Amniotic stem cell (primary cell): ENCODE measurements at places on chromosomes 7 and 10.

- DNase-seq: no peak
These were observed 78.0 kb downstream of the SAMD9 start for GRCh38 chr7:93039786-93040185.

DNA sequence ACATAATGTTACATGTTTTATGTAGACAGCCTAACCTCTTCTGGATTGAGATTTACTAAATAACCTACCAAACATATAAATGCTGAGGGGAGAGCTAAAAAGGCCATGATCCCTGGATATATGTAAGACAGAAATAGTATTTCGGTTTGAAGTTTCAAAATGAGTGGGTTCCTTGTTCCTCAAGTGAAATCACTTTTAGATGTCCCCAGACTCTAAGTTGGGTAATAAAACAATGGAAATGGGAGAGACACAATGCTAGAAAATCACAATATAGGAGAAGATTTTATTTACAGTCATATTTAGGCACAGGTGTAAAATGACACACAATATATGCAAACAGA, 56.5 kb downstream of the SHTN1 start:
- DNase-seq: no peak

- no peak for DNase-seq
These were observed 2.9 kb downstream of the C10orf90 start for GRCh38 chr10:126667568-126667967.

DNA sequence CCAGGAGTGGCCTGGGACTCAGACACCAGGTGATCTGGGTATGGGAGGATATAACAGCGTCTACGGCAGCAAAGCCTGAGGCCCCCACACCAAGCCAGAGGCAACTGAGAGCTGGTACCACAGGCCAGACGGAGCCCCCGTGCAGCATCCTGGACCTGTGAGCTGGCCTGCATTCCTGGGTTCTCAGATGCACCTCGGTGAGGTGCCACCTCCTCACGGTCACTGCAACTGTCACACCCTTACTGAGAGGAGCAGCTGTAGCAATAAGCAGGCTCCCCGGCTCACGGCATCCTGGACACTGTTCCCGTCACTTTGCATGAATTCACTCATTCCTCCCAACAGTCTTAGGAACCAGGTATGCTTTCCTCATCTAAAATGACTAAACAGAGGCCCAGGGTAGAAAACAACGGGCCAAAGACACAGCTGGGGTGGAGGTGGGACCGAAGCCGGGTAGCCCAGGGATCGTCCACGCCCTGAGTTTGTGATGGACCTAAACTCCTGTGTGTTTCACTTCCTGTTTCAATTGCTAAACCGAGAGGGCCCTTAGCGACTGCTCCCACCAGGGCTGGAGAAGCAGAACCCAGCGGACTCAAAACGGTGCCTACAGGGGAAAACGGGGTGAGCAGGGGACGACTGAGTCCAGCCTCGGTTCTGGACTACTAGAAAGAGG, 98.7 kb downstream of the CTBP2 start:
- no peak for DNase-seq

DNA sequence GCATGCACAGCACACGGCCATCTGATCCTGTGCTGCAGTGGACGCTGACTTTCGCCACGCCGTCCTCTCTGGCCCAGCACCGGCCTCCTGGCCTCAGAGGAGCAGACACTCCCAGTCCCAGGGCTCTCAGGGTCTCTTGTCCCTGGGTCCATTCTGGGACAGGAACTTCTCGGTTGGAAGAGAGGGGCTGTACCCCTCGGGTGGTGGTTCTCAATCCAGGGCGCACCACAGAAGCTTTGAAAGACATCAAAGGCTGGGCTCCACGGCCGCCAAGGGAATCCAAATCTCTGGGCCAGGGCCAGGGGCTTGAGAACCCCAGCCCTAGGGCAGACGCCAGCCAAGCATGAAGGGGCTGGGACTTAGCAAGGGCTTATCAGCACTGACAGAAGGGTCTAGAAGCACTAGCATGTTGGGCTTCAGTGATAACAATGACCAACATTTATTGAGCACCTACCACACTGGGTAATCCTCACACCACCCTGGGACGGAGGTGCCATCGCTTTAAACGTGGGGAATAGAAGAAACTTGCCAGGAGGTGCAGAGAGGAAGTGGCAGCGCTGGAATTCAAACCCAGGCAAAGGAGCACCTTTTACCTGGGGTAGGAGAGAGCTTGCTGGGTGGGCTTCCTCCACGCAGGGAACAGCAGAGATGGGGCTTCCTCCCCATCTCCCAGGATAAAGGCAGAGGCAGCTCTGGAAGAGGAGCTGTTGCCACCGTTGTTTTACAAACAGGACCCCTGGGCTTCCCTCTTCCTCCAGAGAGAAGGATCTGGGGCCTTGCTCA, 1.8 kb upstream of the PYROXD2 start:
- no peak for DNase-seq

- DNase-seq: no peak
These were observed 64.4 kb upstream of the ITGA8 start for GRCh38 chr10:15783941-15784636.

DNA sequence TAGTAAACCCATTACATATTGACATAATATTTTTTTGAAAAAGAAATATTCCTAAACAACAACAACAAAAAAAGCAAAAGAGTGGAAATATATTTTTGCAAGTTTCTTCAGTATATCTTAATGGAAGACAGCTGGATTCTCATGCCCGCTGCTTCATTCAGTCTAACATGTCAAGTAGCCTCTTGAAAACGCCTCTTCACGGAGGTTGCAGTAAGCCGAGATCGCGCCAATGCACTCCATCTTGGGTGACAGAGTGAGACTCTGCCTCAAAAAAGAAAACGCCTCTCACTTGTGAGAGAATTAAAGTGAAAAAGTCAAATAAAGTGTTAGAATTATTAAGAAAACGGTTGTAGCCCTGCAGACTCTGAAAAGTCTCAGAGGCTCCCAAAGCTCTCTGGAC, 1.3 kb downstream of the CUTC start:
- no peak for DNase-seq

- DNase-seq: peak; percentile 23
These were observed 174.5 kb upstream of the HDAC9 start for GRCh38 chr7:18320971-18321567.

DNA sequence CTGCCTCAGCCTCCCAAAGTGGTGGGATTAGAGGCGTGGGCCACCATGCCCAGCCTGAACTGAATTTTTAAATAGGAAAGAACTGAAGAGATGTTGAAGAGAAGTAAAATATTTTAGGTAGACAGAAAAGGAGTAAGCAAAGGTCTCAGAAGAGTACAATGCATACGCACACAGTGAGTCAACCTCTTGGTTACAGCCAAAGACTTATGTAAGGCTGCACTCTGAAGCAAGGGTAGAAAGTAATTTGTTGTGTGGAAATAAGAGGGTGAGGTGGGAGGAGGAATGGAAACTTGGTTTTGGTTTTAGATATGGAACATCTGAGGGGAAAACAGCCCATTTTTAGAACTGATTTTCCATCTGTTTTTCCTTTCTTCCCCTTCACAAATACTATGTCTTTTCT, 17.6 kb downstream of the KRIT1 start:
- DNase-seq: no peak

GRCh38 chr7:130136579-130137167, 66.3 kb downstream of the KLHDC10 start:
- no peak for DNase-seq
